Fibroblast of skin of abdomen (primary cell): ENCODE measurements at places on chromosomes 11 and 22.

- DNase-seq = no peak
These were observed 65.0 kb upstream of the PTPRJ start for GRCh38 chr11:47915374-47915773.

GRCh38 chr11:72039031-72039855 lies 40.5 kb downstream of the IL18BP start:
- DNase-seq = peak; percentile 35

- DNase-seq = no peak
These were observed 9.4 kb downstream of the UPB1 start for GRCh38 chr22:24504540-24504939.

- no peak for DNase-seq
These were observed 7.1 kb downstream of the ACAD8 start for GRCh38 chr11:134260503-134260902.

- DNase-seq = no peak
These were observed 194.6 kb upstream of the CCDC90B start for GRCh38 chr11:83480811-83481210.

DNA sequence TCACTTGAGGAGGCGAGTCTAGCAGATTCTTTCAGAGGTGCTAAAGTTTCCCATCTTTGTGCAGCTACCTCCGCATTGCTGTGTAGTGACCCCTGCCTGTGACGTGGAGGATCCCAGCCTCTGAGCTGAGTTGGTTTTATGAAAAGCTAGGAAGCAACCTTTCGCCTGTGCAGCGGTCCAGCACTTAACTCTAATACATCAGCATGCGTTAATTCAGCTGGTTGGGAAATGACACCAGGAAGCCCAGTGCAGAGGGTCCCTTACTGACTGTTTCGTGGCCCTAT lies 8.9 kb upstream of the SAMM50 start:
- DNase-seq = no peak

DNA sequence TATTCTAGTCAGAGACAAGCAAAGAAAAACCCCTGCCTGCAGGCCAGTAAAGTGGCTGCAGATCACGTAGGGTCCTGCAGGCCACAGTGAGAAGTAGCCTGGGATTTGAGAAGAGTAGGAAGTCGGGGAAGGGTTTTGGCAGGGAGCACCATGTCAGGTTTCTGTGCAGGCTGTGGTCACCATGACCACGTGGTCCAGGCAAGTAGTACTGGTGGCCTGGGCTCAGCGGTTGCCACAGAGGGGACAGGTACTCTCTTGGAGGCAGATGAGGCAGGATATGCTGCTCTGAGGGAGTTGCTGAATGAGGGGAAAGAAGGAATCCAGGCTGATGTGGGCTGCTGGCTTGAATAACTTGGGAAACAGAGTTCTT lies 46.5 kb downstream of the PISD start:
- no peak for DNase-seq
